ENCODE measurements at places on chromosomes 2 and 18.
A peak's percentile ranks its signal among the peaks of the same experiment; 100 is the strongest.

DNA sequence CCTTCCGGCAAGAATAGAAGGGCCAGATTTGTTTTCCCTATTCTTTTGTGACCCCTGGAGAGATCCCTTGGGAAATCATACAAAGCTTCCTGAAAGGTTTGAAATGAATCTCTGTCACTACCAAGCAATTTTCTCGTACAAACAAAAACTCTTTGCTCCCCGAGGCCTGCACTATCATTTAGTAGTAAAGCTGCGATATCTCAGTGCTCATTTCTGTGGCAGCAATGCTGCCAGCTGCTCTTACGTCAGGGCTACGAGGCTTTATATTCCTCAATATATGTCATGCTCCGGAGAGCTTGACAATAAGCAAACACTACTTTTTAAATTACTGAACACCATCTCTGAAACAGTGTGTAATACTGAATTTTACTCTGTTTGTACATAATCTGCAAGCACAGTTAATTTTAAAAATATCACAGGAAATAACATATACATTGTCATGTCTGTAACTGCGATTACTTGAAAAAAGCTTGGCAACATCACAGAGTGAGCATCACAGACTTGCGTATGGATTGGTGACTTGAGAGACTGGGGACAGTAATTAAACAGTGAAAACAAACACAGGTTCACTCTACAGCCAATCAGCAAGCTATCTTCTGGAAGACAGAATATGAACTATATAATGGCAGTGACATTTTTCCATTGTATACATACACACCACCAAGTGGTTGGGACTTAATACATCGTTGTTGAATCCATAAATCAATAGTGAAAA, 403.3 kb upstream of the NETO1 start:
- DNase-seq = no peak

- no peak for DNase-seq
Observed at GRCh38 chr2:8671802-8672201, 10.1 kb upstream of the ID2 start.

- no peak for DNase-seq
Observed at GRCh38 chr2:222866358-222866960, 5.6 kb downstream of the ACSL3 start.

GRCh38 chr2:240915526-240916341, 9.6 kb downstream of the CROCC2 start:
- no peak for DNase-seq

DNA sequence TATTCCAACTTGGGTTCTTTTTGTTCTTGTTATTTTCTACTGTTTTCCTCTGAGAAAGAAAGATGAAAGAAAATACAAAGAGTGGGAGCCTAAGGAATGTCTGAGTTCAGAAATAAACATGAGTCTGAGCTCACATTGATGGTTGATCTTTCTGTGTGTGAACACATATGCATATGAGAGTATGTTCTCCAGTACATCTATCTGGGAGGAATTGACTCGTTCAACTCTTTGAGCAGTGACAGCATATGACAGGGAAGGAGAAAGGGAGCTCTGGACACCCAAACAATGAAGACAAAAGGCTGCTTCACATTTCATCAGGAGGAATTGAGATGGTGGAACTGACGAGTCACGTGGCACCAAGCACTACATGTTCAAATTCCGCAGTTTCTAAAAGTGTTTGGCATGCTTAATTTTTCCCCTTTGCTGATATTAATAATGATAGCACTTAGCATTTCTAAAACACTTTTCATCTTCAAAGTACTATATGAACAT, 229.8 kb upstream of the ACVR2A start:
- DNase-seq = no peak

- DNase-seq = no peak
Observed at GRCh38 chr2:191719261-191719660, 41.3 kb downstream of the NABP1 start.

DNA sequence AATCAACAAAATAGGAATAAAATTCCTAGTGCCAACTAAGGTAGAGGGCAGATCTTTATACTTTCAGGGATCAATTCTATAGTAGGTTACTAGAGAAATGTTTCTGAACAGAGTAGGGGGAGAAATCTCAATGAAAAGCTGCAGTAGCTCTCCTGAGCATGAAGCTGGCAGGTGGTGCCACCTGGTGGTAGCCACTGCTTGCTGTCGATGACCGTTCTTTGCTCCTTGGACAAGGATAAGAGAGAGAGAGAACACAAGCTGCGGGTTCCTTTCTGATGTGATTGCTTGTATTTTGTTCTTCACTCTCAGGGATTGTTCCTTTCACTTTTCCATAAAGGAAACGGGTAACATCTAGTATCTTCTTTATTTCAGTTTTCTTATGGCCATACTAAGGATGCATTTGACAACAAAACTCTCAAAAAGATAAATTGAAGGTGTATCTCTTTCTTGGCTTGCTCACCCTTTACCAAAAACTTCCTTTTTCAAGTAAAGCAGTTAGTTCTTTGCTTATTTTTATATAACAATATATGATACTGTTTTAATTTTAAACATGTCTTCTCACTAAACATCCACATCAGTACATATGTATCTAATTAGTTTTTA, 18.6 kb upstream of the MRPL19 start:
- peak; percentile 78 for DNase-seq

GRCh38 chr2:30293303-30293921, 62.1 kb downstream of the LBH start:
- peak; percentile 71 for DNase-seq

- no peak for DNase-seq
Observed at GRCh38 chr2:138335036-138335435, 166.5 kb upstream of the SPOPL start.

DNA sequence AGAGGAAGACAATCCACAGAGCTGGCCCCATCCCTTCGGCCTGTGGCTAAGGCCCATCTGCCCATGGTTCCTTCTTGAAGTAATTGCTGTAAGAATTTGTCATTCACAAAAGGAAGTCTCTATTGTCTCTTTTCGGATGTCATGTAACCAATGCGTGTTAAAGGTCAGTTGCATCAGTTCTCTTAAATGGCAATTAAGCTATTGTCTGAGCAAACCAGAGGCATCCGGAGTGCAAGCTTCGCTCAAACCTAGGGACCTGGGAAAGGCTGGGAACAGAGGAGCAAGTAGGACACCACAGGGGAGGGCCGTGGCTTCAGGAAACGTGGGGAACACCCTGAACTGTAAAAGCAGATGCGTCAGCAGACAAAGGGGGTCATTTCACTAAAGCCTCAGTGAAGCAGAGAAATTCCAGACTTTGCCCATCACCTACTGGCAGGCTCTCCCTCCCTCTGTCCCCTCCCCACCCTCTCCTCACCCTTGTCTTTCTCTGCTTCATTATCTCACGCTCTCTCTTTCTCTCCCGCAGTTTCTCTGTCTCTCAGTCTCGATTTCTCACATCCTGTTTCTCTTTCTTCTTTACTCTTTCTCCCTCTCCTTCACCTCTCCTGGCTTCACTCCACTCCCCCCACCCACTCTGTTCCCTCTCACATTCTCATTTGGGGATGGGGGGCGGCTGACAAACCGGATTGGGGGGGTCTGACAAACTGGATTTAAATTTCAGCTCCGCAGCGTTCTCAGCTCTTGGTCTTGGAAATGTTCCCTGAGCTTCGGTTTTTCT, 204.6 kb upstream of the TNP1 start:
- DNase-seq = peak; percentile 93

- peak; percentile 84 for DNase-seq
Observed at GRCh38 chr2:220779931-220780330, 792.2 kb downstream of the EPHA4 start.

DNA sequence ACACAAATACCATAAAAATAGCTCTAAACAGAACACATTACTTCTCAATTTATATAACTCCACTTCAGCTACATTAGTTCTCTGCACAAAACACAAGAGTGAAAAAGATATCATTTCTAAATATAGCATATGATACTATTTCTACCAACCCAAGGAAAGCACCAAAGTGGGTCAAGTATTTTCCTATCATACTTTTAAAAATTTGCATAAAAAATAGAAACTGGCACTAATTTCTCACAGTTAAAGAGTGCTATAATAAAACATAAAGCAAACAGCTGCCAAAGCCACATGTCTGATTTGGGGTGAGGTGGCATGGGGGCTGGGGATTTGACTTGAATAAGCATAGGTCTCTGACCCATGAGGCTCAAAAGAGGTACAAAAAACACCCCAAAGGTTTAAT, 61.5 kb downstream of the BARD1 start:
- no peak for DNase-seq

DNA sequence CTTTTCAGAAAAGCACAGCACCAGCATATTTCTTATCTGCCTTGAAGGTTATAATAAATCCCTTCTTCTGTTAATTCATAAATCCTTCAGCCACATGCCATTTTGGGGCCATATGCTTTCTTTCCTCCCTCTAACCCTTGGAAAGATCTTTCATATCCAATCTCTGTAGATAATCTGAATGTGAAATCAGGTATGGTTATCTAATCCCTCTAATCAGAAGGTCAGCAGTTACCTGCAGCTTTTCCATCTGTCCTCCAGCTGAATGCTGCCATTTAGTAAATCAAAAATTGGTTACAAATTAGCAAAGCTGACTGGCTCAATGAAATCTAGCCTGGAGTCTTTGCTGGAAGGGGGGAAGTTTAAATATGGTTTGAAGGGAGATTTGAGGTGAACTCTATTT, 230.5 kb downstream of the PIK3C3 start:
- no peak for DNase-seq

GRCh38 chr18:2482706-2483475, 88.4 kb downstream of the METTL4 start:
- peak; percentile 16 for DNase-seq

GRCh38 chr18:37505321-37505720, 60.3 kb downstream of the CELF4 start:
- DNase-seq = no peak

DNA sequence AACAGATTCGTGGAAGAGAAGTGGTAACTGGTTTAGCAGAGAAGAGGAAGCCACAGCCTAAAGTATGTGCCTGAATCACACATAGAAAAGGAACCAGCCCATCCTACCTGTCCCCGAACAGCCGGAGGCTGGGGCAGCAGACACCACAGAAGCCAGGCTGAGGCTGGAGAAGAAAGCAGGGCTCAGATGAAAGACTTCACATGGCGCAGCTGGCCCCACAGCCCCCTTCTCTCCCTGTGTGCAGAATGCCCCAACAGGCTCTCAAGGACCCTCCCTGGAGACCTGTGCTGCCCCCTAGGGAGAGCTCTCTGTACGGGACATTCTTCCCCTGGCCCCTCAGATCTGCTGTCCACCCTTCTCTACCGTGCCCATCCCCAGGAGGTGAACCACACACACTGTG, 83.5 kb upstream of the RAB12 start:
- DNase-seq = no peak

DNA sequence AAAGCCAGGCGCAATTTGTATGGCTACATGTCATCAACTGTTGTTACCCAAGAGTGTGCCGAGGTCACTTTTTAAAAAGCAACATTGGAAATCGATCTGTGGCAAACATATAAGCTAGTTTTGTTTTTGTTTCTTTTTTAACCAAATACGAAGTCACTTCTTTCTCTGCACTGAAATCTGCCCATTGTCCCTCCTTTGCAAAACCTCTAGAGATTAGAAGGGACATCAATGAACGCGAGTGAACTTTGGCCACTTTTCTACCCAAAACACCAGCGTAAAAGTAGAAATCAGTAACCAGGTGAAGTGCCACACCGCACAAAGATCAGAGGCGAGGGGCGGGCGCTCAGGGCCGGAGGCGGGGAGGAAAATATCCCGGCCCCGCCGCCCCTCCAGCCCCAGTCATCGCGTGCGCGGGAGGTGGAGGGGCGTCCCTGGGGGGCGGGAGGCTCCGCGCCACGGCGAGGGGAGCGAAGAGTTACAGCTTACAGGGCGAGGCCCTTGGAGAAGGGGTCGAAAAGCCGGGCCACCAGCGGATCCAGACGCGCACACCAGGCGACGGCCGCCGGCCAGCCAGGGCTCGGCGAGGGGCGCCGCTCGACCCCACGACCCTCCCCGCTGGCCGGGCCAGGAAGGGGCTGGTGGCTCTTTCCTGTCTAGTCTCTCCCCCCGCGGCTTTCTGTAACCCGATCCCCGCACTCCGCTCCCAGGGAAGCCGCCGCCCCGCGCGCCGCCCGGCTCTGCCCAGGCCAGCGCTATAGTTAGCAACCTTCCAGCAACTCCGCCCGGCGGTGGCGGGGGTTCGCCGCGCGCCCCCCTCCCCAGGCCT, 993 bp downstream of the RBMS1 start:
- DNase-seq = peak; percentile 80

GRCh38 chr2:137047369-137047768, 282.0 kb downstream of the THSD7B start:
- DNase-seq = no peak

DNA sequence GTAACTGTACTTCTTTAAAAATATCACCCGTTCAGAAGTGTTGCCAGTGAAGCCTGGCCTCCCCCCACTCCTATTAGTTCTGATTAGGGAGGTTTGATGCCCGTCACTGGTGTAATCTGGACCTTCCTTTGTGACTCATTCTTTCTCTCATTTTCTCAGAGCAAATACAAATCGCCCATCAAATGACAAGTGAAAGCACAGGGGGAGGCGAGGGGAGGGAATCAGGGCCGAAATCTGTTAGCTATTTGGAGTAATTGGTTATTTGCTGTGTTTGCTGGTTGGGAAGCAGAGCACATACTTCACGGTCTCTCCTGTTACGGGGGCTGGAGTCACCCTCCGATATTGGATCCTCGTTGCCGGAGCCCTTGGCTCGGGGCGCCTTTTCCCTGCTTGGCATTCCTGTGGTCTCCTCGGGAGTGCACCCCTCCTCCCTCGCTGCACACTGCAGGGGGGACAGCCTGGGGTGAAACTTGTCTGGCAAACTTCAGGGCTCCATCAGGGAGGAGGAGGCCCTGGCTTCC, 178.1 kb downstream of the DYSF start:
- DNase-seq = peak; percentile 20

DNA sequence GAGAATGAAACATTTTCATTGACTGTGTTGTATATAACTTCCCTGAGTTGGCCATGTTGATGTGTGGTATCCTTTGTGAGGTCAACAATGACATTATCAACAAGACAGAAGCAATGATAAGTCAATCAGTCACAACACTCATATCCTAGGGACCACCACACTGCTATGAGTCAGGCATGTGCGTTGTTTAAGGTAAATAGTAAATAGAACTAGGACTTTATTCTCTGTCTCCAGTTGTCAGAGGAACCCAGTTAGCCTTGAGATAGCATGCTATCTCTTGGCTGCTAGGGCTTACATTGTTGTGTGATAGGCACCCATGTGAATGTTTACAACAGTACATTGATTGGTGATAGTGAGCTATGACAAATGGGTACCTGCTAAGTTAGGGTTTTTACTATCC, 37.3 kb downstream of the GPD2 start:
- DNase-seq = no peak
